HCT116 (cell line): ENCODE measurements at places on chromosomes 12 and 14.

DNA sequence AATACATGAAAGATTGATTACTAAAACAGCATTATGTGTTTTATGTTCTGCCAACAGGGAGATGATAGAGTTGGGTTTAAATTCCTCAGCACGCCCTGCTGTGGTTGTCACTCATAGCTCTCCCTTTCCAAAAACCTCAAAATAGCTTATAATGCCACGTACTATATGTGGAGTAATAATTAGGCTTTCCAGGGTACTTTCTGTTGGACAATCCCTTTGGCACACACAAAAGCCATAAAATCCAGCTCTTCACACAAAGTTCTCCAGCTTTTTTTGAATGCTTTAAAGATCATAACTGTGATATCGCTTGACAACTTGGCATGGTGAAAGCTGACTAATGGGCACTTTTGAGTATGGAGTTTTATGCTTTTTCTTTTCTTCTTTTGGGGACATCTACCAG is 145.3 kb upstream of the DCN start:
- no peak for DNase-seq

DNA sequence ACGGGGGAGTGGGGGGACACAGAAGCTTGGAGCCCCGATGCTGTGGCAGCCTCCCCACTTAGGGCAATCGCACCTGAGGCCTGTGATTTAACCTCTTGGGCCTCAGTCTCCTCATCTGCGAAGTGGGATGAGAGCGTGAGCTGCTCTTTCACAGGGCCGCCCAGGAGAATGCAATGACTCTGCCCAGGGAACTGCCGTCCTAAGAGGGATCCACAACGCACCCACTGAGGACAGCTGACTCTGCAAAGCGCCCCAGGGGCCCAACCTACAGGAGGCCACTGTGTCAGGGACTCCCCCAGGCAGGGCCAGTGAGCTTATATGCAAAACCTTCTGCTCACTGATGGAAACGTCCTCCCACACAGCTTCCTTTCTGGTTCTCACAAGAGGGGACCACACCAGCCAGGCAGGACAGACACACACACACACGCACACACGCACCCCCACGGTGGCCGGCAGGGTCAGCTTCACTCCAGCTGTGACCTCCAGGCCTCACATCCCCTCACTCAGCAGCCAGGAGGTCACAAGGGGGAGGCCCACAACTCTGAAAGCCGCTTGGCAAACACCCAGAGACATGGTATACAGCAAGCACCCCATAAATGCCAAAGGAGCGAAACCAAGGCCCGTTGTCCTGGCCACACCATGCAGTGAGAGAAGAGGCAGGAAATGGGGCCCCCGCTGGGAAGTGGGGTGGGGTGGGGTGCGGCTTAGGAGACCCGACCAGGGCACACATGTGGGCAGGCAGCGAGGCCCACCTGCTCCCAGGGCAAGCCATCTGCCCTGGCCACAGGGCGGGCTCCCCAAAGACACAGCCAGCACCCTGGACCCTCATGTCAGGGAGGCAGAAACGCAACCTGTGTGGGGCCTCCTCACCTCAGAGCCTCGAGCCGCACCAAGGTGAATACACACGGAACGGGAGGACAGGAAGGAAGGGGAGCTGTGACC is 73.3 kb downstream of the NCOR2 start:
- DNase-seq: no peak

GRCh38 chr14:103547941-103548462 is 14.5 kb downstream of the BAG5 start:
- no peak for DNase-seq

- no peak for DNase-seq
Measured at GRCh38 chr12:40439771-40440492, 215.1 kb downstream of the LRRK2 start.

GRCh38 chr12:121033625-121034349 is 5.3 kb downstream of the OASL start:
- peak; percentile 39 for DNase-seq

DNA sequence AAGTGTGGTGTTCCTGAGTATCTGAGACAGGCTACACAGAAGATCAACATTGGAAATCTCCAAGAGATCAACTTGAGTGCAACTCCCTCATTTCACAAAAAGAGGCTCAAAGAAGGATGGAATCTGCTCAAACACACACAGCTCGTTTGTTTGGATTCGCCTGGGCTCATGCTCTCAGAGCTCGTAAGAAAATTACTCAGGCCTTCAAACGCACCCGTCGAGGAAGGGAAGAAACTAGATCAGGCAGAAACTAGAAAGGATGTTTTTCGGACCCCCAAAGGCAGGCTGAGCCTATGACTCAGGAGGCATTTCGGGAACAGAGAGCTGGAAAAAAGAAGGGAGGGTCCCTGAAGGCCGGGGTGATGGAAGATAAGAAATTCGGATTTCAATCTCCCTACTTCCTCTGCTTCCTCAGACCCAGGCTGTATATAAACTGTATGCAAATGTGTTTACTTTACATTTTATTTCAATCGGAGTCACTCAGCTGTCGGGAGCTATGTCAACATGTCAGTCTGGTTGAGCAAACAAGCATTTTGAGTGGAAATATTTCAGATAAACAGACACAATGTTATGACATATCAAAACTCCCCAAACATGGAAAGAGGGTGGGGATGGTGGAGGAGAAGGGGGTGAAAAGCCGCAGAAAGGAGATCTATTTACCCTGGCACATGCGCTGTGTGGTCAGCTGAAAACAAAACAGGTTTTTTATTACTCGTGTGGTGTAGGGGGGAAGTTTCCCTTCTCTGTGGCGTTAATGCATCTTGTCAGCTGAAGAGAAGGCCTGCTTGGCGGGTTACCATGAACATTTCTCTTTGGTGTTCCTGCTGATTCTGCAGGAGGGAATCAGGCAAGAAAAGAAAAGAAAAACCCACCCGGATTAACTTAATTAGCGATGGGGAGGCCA is 129.1 kb upstream of the TBX3 start:
- no peak for DNase-seq

DNA sequence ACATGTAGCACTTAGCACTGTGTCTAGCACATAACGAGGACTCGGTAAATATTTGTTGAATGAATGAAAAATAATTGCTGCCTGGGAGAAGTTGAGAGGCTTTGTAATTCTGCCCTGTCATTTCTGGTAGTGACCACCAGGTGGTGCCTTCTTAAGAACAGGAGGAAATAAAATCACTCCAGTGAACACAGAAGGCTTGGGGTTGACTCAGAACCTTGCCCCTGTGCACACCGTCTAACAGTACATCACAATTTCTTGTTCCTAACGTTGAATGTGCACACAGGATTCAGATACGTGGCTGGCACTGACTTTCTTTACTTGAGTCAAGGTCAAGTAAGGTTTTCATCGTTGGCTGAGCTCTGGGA is 91.8 kb downstream of the RGS6 start:
- peak; percentile 65 for DNase-seq

DNA sequence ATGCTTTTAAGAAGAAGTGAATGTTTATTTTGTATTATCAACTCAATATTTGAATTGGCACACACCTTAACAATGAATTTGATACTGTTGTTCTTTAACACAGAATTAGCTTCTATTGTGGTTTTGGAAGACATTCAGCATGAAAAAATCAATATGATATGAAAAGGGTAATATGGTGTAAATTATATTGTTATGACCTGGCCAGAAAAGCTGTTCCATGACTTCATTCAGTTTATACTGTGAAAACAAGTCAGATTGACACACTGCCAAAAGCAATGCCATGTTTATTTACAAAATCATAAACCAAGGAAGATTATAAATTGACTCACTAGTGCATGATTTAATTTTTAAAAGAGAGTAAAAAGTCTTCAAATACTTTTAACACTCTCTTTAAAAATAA is 851.4 kb upstream of the SEL1L start:
- no peak for DNase-seq

DNA sequence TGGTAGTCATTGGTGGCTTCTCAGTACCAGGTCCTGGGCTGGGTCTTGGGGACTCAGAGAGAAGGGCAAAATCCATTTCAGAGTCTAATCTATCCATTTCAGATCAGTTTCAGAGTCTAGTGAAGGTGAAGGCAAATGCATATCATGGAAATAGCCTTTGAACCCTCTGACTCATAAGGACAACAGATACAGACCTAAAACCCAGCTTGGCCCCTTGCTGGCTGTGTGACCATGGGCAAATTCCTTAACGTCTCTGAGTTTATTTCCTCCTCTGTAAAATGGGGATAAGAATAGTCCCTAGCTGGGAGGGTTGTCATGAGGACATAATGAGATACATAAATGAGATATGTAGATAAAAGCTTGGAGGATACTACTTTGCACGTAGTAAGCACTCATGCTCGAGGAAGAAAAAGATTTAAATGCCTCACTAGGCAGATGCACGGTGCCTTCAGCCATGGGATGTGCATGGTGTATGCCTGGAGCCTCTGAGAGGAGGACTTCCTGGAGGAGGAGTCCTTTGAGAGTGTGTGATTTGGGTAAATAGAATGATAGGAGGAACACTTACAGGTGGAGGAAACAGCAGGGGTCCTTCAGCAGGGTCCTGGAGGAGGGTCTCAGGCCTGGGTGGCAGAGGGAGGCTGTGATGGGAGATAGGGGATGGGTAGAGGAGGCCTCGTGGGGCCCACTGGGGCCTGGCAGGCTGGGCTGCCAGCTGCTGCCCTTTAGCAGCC is 8.0 kb downstream of the DTX1 start:
- no peak for DNase-seq

DNA sequence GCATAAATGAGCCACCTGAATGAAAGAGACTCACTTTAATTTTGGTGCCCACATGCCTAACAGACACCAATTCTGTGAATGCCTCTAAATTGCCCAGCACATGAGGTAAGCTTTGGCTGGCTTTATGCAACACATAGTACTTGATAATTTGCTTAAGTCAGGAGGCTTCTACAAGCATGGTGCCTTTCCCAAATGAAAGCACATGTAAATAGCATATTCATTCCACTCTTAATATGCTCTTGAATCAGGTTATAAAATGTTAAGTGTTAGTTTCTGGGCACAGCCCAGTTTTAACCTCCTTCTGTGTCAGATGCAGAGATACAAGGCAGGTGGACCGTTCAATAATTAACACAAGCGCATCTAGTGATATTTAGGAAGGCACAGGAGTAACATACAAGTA is 15.6 kb downstream of the TMCC3 start:
- DNase-seq: no peak

DNA sequence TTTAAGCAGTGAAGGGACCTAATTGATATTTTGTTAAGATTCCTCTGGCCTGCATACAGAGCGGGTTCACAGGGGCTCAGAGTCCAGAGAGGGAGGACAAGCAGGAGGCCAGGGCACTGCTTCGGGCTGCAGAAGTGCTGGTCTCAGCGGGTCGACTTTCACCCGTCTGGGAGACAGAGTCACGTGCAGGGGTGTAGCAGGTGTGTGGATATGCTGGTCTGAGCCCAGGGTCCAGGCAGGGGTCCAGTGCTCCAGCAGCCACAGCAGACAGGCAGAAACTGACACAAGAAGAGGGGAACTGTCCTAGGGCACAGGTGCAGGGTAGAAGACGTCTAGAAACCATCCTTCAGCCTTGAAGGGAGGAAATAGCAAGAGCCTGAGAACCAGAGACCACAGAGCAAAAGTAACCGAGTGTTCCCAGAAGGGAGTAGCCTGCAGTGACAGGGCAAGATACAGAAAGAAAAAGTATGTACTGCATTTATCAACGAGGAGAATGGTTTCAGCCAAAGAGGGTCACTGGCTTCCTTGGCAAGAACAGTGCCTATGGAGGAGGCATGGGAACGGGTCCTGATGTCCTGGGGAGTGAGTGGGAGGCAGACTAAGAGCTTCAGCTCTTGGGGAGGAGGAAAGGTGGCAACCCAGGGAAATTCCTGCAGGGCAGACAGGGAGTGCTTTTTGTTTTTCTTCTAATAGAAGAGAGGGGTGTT is 28.7 kb downstream of the FBXO21 start:
- DNase-seq: no peak

- no peak for DNase-seq
Measured at GRCh38 chr12:50740307-50740706, 23.6 kb upstream of the ATF1 start.

DNA sequence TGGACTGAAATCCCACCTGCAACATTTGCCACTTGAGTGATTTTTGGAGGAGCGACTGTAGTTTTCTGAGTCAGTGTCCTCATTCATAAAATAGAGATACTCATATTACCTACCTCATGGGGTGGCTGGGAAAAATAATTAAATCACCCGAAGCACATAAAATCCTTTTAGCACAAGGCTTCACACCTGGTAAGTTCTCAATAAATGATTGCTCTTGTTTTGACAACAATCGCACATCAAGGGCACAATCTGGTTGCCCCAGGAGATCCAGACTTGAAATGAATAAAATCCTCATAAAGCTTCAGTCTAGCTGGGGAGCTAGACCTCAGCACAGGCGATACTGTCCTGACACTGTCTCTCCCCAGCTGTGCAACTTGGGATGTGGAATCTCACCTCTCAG is 76.0 kb upstream of the CCDC60 start:
- DNase-seq: no peak

GRCh38 chr12:130832561-130833209 is 6.4 kb downstream of the STX2 start:
- no peak for DNase-seq

DNA sequence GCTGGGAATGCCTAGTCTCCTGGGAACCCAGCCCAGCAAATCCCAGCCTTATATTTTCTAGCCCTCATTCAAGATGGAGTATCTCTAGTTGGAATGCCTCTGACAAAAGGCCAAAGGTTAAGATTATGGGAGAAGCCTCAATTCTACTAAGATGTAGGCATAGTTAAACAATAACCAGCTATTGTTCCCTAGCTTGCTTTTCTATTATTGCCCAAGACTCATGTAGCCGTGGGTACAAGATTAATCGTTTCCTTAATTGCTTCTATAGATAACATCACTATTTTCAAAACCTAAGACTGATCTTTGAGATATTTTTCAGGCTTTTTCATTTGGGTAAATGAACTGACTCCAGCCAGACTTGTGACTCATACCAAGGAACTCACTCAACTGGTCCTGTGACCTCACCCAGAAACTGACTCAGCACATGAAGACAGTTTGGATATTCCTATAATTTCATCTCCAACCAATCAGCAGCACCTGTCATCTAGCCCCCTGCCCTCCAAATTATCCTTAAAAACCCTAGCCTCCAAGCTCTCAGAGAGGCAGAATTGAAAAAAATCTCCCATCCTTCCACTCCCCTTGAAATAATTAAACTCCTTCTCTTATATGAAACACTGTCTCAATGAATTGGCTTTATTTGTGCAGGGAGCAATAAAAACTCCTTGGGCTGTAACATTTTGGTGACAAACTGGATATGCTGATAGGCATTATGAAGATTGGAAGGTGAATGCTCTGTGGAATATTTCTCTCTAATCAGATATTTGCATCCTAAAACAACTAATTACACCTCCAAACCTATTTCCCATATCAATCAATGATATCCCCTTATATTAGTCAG is 589.0 kb downstream of the C12orf50 start:
- DNase-seq: peak; percentile 84

GRCh38 chr14:50354527-50354926 is 42.2 kb downstream of the CDKL1 start:
- DNase-seq: no peak
